Nucleus accumbens (tissue), 56 donors: ENCODE measurements at places on chromosomes 3 and 15.

DNA sequence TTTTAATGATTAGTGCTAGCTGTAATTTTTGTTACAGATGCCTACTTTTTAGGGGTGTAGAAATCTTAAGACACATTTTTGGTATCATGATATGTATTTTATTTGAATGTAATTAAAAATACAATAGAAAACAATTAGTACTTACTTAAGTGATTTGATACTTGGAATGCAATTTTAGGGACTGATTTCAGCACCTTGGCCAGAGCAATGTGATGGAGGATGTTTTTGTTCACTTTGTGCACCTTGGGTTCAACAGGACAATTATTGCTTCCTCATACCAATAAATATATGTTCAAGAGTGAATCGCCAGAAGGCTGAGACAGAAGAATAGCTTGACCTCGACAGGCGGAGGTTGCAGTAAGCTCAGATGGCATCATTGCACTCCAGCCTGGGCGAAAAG lies 22.3 kb downstream of the GMNC start:
- no peak for DNase-seq

- DNase-seq, result no peak
Measured at GRCh38 chr3:132284781-132285619, 32.2 kb upstream of the ACP3 start.

- DNase-seq, result no peak
Measured at GRCh38 chr3:55752911-55753310, 265.8 kb upstream of the WNT5A start.

DNA sequence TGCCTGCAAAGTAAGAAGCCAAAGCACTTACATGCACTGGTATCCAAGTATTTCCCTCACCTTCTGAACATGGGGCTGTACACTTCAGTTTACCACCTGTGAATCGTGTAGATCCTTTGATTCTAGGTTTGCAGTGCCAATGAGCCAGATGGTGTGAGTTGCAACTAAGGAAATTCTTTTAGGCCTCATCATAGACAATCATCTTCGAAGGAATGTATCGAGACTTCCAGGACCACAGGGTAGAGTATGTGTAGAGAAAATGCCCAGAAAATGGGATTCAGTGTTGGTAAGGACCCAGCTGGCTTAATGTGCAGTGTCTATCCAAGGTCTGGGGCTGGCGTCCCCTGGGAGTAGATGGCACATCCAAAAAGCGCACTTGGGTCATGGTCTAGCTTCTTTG lies 323.2 kb upstream of the TPM1 start:
- DNase-seq, result no peak

GRCh38 chr3:37271611-37272010 lies 97.2 kb upstream of the LRRFIP2 start:
- DNase-seq, result no peak

- no peak for DNase-seq
Measured at GRCh38 chr15:68177742-68178141, 27.4 kb downstream of the CALML4 start.

DNA sequence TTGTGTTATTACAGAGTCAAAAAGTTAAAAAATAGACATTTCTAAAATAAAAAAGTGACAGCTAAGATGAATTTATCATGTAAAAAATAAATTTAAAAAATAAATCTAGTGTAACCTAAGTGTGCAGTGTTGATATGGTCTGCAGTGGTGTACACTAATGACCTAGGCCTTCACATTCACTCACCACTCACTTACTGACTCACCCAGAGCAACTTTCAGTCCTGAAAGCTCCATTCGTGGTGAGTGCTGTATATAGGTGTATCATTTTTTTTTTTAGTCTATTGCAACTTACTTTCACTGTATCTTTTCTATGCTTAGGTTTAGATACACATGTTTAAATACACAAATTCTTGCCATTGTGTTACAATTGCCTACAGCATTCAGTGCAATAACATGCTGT lies 459.4 kb upstream of the ROBO1 start:
- no peak for DNase-seq

GRCh38 chr3:46931631-46932331 lies 44.8 kb downstream of the CCDC12 start:
- no peak for DNase-seq

- DNase-seq, result no peak
Measured at GRCh38 chr15:25605151-25605550, 166.3 kb upstream of the UBE3A start.

- DNase-seq, result no peak
Measured at GRCh38 chr15:69017978-69018377, 3.5 kb downstream of the NOX5 start.

- DNase-seq, result no peak
Measured at GRCh38 chr3:197394464-197395321, 96.3 kb upstream of the DLG1 start.
